Aorta (tissue), 5 donors: ENCODE measurements at places on chromosomes 2 and 18. TPM values are rescaled to one million over a fixed set of nuclear protein-coding genes. Genes with fewer than 3 reads are reported as not detected.
A peak's percentile ranks its signal among the peaks of the same experiment; 100 is the strongest.

DNA sequence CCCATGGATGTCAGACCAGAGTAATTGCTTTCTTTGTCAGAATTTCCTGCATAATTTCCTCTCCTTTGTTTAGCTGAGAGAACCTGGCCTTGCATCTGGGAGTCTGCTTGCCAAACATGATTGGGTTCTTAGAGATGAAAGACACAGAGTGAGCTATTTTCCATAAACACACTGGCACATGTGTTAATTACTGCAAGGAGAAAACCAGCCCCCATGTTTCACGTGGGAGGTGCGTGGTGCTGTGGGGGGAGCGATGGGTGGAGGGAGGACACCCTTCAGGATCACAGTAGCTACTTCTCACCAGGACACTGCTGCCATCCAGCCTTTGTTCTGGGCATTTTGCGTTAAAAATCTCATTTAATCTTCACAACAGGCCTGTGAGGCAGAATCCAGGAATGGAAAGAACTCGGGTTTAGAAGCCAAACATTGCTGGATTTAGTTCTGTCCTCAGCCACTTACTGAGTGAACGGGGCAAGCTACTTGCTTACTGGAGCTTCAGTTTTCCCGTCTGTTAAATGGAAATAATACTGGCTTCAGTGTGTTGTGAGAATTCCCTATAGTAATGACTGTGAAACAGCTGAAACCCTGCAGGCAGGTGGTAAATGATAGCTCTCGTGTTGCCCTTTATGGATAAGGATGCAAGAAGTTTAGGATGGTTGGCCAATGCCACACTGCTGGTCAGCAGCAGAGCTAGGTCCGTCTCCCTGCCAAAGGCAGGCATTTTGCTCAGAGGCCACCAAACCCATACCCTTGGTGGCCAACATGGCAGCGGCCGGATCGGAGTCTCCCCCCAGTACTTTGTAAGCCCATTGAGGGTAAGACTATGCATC is 100.1 kb upstream of the ASAP2 start:
- H3K36me3 ChIP-seq = no peaks in the 10 kb centered on the region
- H3K27ac ChIP-seq = no peak overlapping the region
- peak; percentile 52 for DNase-seq
- H3K4me3 ChIP-seq = no peak overlapping the region
- no peaks in the 10 kb centered on the region for H3K4me1 ChIP-seq

The ACADL gene
- 26.5 TPM for polyA plus RNA-seq

DNA sequence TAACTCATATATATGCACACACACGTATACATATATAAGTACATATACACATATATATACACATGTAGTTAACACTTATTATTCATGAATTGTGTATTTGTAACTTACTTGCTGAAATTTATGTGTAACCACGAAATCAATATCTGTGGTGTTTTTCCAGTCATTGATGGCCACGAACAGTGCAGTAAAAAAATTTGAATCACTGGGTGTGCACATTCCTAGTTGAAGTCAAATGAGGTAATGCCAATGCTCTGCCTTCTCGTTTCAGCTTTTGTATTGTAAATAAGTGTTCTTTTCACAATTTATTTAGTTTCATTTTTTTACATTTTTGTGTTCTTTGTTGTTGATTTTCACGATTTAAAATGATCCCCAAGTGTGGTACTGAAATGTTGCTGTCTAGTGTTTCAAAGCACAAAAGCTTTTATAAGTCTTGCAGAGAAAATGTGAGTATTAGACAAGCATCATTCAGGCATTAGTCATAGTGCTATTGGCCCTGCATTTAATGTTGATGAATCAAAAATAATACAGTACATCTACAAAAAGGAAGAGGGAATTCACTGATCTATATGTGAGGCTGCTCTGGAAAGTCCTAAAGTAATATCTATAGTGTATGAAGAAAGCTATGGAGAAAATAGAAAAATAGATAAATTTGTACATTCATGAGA is 419.0 kb downstream of the DSC3 start:
- H3K36me3 ChIP-seq = no peaks in the 10 kb centered on the region
- H3K27me3 ChIP-seq = no peaks in the 10 kb centered on the region

DNA sequence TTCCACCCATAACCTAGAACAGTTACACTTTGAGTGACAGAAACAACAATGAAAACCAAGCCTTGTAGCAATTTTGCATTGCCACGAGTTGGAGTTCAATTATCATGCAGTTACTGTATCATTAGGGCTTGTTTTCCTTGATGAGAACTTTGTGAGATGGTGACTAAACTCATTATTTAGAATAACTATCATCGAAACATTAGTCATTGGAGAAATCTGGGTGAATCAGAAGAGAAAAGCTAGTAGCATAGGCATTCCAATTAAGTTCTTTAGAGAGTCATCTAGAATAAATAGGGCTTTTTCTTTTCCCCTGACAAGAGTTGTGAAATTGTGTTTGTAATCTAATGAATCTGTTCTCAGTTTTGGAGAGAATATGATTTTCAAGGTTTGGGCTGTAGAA is 122.8 kb upstream of the DOCK10 start:
- no peaks in the 10 kb centered on the region for H3K36me3 ChIP-seq
- no peak for DNase-seq
- H3K27me3 ChIP-seq = no peaks in the 10 kb centered on the region

The FBXO41 gene
- polyA plus RNA-seq = 1.2 TPM

The FTCDNL1 gene
- polyA plus RNA-seq = not detected
